Testis (tissue), 5 donors: ENCODE measurements at places on chromosomes 6 and 20. TPM values are rescaled to one million over a fixed set of nuclear protein-coding genes. Genes with fewer than 3 reads are reported as not detected.

DNA sequence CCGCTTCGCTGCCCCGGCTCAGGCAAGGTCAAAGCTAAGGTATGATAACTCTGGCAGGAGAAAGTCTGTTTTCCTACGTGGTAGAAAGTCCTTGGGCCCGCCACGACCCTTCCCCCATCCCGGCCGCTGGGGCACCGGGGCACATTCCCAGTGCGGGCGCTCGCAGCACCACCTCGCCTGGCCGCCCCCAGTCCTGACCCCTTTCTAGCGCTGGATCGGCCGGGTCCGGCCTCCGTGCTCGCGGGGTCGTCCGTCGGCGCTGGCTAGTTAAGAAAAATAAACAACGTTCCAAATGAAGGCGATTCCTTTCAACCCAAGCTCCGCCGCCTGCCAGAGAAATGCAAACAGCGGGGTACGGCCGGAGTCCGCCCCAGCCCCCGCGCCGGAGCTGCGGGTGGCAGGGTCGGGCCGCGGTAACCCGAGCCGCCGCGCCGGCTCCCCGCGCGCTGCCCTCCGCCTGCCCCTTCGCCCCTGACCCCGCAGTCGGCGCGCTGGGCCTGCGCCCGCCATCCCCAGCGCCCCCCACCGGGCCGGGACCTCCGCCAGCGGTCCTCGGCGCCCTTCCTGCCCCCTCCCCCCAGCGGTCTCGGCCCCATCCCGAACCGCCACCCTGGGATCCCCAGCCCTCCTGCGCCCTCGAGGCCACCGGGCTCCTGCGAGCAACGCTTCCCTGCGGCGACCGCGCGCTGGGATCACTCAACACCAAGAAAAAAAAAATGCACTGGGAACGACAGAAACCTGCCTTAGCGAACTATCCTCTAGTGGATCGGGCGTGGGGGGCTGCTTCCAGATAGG lies 37.6 kb downstream of the NCR2 start:
- H3K27me3 ChIP-seq, result no peaks in the 10 kb centered on the region
- DNase-seq, result no peak
- peaks cover 15% of the 10 kb centered on the region for H3K4me1 ChIP-seq
- peak overlapping the region; percentile 32 for H3K4me3 ChIP-seq
- no peak overlapping the region for H3K27ac ChIP-seq

DNA sequence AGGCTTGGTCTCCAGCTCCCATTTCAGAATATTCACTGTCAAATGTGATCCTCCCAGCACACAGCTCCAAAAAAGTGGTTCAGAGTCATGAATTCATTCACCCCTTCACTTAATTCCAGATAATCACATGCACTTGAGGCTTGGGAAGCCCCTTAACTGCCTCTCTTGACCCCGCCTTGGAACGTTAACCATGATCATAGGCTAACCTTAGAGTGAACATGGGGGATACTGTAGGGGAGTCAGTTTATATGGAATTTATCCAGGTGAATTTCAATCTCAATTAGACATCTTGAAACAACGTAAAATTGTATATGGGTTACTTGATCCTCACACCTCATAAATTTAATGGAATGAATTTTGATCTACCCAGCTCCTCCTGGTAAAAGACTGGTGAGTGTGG lies 346.8 kb upstream of the ARID1B start:
- H3K4me3 ChIP-seq, result no peak overlapping the region

DNA sequence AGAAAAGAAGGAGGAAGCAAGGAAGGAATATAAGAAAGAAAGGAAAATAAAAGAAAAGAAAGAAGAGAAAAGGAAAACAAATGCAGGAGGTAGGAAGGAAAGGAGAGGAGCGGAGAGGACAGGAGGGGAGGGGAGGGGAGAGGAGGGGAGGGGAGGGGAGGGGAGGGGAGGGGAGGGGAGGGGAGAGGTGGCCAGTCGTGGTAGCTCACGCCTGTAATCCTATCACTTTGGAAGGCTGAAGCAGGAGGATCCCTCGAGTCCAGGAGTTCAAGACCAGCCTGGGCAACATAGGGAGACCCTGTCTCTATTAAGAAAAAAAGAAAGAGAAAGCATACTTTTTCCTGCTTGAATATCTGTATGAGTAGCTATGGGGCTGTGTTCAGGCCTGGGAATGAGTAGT lies 46.4 kb upstream of the GCM1 start:
- H3K27ac ChIP-seq, result no peak overlapping the region
- H3K36me3 ChIP-seq, result no peaks in the 10 kb centered on the region
- H3K4me3 ChIP-seq, result no peak overlapping the region
- H3K27me3 ChIP-seq, result no peaks in the 10 kb centered on the region
- peaks cover 25% of the 10 kb centered on the region for H3K4me1 ChIP-seq
- DNase-seq, result no peak

Gene MRAP2
- total RNA-seq, result 3.2 TPM
